NCI-H1092 (cell line): ENCODE measurements at places on chromosomes 4 and X.

DNA sequence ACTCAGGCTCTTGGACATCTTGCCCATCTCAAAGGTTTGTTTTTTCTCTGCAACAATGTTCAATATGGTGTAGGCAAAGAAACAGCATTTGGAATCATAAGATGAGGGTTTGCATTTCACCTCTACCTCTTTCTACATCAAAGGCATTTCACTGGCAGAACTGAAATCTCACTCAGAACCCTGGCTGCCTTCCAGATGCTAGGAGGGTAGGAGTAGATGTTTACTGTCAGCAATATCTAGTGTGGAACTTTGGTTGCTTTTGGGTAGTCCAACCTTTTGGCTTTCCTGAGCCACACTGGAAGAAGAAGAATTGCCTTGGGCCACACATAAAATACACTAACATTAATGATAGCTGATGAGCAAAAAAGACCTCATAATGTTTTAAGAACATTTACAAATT, 297.0 kb upstream of the KLF3 start:
- no peak for DNase-seq

DNA sequence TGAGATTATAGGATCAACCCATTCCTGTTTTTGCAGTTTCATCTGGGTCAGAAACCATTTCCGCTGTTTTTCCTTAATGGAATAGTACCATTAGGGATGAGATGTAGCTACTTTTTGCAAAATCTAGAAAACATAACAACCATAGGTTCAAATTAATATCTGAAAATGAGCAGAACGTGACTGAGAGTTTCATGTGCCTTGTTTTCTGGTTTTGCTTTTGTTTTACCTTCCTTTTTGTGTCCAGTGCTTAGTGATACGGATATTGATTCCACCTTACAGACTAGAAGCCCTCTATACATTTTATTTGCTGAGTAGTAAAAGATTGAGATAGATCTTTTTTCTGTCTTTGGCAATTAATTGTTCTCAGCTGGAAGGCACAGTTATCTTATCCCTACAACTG, 46.5 kb downstream of the SNX25 start:
- DNase-seq, result no peak

DNA sequence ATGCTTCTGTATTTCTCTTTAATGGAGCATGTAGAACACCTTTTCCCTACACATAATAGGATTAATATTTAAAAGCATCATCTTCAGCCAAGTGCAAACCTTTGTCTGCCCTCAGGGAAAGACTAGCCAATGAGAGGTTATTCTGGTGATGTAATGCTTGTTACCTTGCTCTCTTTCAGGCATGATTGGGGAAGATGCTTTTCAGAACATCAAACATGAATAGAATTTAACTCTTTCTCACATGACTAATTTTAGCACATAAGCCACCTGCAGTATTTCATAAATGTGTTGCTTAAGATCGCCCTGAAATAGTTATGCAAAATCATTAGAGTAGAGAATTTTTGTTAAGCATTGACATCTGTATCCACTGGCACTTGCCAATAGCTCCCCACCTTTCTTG, 10.7 kb upstream of the EPGN start:
- DNase-seq, result no peak

DNA sequence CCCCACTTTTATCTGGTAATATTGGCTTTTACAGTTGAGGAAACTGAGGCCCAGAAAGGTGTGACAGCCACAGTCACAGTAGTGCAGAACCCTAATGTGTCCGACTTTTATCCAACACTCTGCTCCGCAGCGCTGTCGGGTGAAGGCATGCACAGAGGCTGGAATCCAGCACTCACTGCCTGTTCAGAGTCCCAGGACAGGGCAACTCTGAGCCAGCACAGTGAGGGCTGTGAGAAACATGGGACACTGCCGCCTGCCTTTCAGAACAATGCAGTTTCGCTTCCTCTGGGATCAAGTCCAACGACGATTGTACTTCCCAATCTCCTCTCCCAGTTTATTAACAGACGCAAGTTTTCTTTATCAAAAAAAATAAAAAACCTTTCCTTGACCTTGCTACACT, 41.9 kb upstream of the PDGFRA start:
- no peak for DNase-seq

DNA sequence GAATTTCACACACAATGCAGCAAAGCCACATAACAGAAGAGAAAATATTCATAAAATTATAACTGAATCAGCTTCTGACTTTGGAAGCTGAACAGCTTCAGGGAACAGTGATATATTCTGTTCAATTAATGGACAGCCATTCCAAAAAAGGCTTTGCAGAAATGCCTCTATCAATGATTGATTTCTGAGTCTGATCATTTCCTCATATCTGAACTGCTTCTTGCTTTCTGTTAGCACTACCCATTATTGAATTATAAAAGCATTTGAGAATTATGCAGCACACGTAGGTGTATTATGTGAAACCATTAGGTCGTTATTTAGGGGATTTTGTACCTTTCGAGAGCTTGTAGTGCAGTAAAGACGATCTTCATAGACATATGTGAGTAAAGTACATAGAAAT, 159.6 kb downstream of the STIM2 start:
- DNase-seq, result no peak

DNA sequence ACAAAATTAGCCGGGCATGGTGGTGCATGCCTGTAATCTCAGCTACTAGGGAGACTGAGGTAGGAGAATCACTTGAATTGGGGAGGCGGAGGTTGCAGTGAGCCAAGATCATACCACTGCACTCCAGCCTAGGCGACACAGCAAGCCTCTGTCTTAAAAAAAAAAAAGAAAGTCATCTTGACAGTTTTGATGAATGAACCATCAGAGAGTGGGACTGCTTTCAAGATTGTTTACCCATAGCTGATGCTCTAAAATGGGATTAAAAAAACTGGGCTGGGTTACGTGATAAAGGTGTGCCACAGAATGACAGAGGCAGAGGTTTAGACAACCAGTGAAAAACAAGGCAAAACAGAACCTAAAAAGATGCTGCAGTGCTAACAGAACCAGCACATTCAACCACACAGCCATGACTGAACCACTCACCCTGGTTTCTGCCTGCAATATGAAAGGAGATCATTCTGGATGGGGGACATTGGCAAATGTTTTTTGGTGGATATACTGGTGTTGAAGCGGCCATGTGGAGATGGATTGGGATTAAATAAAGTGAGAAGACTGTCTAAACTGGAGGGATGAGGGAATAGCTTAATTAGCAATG, 22.2 kb downstream of the GPAT3 start:
- no peak for DNase-seq

DNA sequence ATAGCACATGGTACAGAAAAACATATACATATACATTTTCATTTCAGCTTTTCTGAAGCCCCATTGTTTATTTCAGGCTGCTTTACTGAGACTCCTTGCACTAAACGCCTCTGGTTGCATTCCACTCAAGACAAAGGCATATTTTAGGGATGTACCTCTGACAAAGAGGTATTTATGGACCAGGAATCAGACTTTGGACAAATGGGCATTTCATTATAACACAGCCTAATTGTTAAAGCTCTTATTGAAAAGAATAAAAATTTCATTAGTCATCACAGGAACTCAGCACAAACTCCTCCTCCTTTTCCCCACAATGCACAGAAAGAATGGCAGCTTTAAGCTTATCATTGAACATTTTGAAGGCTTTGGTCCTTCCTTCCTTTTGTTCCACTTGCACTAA, 62.9 kb upstream of the UGT8 start:
- no peak for DNase-seq

- DNase-seq, result no peak
Measured at GRCh38 chr4:101931619-101932018, 141.1 kb downstream of the BANK1 start.

GRCh38 chrX:69324851-69325250, 159.6 kb upstream of the PJA1 start:
- DNase-seq, result no peak

DNA sequence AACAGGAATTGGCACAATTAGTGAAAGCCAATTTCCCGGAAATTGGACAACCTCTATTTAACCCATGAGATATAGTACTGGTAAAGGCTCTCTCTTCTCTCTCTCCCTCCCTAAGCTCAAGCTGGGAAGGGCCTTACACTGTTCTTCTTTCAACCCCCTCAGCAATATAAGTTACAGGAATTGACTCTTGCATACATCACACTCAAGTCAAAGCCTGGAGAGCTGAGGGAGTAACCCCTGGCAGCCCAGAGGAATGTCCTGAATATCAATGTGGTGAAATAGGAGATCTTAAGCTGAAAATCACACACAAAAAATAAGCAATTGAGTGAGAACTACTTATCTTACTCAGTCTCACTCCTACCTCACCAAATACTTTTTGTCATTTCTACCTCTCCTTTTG, 186.9 kb upstream of the SPOCK3 start:
- DNase-seq, result no peak

DNA sequence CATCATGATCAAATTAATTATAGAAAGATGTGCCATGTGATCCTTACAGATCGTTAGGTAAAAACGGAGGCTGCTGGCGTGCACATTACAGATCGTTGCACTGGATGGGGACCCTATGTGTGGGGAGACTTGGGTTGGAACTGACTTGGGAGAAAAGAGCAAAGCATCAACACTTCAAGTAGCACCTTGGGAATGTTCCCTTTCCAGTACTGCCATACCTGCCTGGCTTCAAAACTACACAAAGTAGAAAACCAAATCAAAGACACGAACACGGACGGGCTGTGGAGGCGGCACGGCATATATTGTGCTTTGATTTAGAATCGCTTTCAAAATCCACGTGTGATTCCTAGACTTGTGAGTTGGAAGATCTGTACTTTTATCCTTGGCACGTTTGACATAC, 898 bp downstream of the CMC4 start:
- DNase-seq, result no peak

GRCh38 chr4:173940146-173940545, 343.3 kb downstream of the FBXO8 start:
- DNase-seq, result no peak

DNA sequence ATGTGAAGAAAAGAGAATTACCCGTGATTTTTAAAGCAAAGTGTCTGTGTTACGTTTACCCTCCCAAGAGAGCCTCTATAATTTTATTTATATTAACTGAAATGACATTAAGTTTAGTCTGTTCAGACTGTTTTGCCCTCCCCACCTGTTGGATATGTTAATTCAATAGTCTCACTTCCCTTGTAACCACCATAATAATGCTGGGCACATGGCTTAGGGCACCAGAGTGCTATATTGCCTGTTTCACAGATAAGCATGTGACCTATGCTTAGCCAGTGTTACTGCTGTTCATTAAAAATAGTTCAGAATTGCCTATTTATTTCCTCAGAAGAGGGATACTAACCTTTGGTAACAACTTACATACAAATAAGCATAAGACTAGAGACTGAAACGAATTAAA, 446.2 kb downstream of the FAT4 start:
- DNase-seq, result no peak
